ENCODE measurements at places on chromosomes 11 and 22.
A peak's percentile ranks its signal among the peaks of the same experiment; 100 is the strongest.

DNA sequence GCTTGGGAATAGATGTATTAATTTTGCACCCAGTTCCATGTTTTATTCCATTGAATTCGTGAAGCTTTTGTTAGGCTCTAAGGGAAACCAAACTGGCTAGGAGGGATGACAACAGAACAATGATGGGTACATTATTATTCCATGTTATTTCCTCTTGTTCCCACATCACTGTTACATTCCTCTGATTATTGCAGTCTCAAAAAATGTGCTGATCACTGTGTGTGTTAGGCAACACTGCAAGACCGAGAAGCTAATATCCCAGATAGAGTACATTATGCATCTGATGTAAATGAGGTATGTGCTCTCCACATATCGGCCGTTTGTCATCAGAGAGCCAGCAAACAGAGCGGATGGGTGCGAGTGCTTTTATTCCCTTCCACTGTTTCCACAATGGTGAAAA is 327.9 kb downstream of the SOX6 start:
- no peak for DNase-seq

GRCh38 chr22:36817525-36817848 is 652 bp upstream of the PVALB start:
- no peak for DNase-seq

- peak; percentile 44 for DNase-seq
These were observed 707 bp upstream of the FTH1 start for GRCh38 chr11:61967924-61968757.

GRCh38 chr11:95595973-95596489 is 193.6 kb downstream of the FAM76B start:
- DNase-seq: no peak

Data from NCI-H446 (cell line).